AG04450 (cell line): ENCODE measurements at places on chromosomes 6 and 20.

DNA sequence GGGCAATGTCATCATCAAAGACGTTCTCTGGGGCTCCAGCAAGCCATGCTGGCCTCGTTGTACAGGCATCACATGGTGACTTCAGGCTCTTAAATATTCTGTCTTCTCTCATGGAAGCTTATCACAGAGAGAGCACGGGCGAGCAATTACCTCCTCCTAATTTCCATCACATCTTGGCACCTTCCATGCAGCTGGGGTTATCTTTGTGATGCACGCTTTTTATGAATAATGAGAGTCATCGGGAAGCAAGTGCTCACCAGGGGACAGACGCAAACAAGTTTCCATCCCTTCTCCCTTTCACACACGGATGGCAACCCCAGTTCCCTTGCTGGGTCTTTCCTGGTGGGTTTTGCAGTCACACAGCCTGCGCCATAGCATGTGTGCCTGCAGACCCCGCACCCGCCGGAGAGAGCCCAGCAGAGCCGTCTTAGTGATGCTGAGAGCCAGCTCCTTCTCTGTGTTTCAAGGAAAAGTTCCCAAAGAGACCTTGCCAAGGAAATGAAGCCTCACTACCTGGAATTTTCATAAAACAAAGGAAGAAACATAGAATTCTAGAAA, 116.3 kb upstream of the AFDN start:
- DNase-seq: no peak

DNA sequence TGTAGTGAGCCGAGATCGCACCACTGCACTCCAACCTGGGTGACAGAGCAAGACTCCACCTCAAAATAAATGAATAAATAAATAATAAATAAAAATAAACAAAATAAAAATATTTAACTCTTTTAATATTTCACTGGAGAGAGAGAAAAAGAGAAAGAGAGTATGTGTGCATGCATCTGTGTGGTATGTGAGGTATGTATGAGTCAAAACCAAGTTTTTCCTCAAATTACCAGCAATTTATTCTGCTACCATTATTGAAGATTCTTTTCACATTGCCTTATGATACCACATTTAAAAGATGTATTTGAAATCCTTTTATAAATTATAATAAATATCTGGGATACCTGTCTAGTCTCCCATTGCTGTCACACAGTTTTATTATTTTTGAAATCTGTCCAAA, 122.1 kb downstream of the CD164 start:
- peak; percentile 8 for DNase-seq

GRCh38 chr20:24742436-24742835, 206.6 kb upstream of the CST7 start:
- DNase-seq: no peak

DNA sequence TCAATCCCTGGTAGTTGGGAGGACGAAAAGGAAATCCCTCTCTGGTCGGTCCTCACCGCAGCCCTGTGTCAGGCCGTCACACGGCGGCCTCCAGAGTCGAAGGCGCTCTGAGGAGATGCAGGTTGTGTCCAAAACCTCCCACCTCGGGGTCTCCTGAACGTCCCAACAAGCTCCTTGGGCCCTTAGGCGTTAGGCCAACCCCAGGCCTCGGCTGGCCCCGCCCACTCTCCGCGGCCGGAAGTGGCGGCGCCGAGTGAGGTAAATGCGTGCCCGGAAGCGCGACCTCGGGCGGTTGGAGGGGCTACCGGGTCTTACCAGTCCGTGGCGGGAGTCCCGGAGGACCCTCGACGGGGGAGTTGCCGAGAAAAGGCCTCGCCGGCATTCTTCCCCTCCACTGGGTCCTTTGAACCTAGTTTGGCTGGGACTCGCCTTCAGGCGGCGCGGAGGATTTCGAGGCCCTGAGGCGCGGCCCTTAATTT, at the start of gene TDRD6:
TSS of gene TDRD6 (plus strand) at position 267 of the 479 bp plus-strand sequence. CDS start 244 bp downstream, outside the sequence.
- DNase-seq: no peak

DNA sequence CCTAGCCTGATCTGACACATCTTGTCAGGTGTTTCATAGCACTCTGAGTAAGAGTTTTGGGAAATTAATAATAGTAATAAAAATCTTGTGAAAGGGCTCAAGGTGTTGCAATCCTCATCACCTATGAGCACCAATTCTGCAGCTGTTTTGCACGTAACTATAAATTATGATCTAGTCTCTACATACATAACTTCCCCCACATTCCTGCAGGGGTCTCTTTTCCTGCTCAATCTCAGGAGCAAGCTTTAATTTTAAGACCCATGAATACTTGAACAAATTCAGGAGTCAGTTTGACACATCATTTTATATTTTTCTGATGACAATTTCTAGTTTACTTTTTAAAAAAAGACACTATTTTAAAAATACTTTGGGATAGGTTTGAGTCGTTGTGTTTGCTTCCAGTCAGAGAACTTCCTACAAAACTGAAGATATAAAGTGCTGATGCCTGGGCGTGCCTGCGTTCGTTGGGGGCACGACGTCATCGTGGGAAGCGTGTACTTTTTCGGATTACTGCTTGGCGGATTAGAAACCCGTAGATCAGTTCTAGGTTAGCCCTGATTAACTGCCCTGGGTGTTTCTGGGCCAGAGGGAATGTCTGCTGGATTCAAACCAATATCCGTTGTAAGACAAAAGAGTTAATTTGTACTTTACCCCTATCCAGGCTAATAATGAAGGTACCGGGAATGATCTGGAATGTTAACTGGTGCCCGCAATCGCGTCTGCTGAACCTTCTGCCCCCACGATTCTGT, 1.0 kb upstream of the E2F3 start:
- no peak for DNase-seq

DNA sequence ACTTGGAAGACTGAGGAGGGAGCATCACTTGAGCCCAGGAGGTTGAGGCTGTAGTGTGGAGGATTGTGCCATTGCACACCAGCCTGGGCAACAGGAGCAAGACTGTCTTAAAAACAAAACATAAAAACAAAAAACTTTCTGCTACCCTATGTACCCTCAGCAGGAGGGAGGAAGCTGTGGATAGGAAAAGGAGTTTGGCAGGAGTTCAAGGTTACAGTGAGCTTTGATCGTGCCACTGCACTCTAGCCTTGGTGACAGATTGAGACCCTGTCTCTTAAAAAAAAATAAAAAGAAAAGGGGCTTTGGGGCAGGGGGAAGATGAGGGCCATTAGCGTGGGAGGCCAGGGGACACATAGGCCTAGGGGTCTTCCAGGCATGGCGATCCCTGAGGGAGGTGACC, 135.7 kb downstream of the DHX35 start:
- no peak for DNase-seq

GRCh38 chr20:6714279-6714711, 53.2 kb upstream of the BMP2 start:
- DNase-seq: no peak

GRCh38 chr20:11227602-11228001, 553.8 kb upstream of the JAG1 start:
- no peak for DNase-seq

- DNase-seq: no peak
Measured at GRCh38 chr20:32357375-32357868, 709 bp upstream of the ASXL1 start.

DNA sequence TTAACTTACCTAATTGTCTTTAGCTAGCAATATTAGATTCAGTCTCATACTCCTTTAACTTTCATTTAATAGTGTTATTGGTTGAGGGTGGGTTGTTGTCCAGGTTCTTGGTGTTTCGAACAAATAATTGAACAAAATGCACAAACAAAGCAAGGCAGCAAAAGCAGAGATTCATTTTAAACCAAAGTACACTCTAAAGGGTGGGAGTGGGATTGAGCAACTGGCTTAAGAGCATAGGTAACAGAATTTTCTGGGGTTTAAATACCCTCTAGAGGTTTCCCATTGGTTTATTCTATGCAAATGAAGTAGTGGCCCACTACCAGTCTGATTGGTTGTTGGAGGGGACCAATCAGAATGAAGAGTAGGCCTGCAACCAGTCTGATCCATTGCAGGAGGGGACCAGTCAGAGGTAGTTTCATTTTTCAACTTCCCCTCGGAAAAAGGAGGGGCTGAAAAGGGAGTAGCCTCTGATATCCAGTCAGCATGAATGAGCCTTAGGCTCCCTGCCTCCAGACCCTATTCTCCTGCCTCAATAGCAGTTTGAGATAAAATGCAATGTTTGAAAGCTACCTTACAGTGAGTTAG, 26.3 kb upstream of the RAB23 start:
- no peak for DNase-seq

DNA sequence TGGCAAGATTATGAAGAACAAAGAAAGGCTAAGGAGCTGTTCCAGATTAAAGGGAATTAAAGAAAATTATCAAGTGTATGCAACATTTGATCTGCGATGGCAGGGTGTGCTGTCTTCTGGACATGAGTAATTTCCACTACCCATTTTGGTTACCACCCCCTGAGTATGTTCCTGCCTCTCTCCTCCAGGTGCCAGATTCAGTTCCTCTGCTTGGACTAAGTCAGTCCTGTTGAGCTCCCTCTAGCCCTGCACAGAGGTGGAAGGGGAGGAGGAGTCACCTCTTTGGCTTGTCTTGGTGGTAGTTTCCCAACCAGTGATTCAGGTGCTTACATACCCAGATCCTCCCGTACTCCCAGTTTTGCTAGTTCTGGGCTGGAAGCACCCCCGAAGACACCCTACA, 22.2 kb upstream of the SNRPB2 start:
- no peak for DNase-seq

- DNase-seq: no peak
Measured at GRCh38 chr6:1381481-1382330, 7.7 kb upstream of the FOXF2 start.

- DNase-seq: no peak
Measured at GRCh38 chr20:14313341-14314020, 23.9 kb downstream of the FLRT3 start.

DNA sequence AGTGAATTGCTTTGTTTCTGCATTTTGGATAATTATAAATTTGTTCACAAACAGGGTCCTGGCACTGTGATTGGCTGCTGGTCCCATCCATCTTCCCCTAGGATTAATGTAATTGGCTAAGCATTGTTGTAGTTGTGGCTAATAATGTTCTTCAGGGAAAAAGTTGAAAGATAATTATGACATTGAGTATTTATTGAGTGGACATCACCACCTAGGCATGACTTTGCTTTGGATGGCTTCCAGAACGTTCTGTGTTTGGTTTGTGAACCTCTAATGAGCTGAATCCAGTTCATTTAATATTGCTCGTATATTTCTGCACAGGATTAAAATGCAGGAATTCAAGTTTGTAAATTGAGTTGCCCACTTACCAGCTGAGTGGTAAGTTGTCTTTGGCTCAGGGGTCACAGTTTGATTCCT, 55.1 kb downstream of the ARID1B start:
- no peak for DNase-seq

DNA sequence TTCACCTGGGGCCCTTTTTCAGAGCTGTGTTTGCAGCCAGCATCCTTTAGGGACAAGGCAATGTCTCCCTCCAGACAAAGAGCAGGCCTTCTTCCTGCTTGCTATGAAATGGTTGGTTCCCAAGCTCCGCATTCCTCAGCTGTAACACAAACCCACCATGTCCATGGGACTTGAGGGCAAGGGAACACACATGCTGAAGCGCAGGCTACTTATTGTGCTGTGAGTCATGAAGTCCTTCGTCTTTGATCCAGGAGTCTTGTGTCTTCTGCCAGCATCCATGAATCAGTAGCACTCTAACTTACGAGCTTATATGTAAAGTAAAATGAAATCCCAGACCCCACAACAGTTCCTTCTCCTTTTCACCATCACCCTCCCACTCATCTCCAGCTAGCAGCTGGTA, 59.0 kb downstream of the ANKRD60 start:
- no peak for DNase-seq

GRCh38 chr6:88403486-88403885, 237.3 kb upstream of the CNR1 start:
- no peak for DNase-seq

DNA sequence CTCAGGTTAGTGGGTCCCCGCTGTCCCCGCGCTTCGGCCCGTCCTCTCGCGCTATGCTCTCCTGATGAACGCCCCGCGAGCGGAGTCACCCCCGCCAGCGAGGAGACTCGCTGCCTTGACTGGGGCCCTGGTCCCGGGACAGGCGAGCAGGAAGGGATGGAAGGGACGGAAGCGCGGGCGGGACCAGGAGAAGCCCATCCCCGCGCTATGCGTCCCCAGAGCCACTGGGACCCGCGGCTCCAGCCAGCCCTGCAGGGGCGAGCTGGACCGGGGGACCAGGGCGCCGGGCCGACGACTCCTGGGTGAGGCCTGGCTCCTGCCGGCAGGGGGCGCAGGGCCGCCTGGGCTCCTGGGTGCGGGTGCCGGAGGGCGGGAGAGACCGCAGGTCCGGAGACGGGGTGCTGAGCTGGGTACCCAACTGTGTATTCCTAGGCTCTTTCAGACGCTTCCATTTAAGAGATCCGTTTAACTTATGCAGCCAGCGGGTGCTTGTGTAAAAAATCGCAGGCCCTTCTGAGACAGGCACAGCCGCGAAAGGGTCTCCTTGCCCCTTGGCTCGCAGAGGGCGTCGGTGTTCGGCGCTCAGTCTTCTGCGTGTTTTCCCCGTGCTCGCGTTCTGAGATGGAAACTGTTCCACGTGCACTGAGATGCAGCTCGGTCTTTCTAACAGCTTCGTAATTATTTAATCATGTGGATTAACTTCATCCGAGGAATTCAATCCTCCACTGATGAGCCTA, 580 bp upstream of the SYCP2 start:
- no peak for DNase-seq

GRCh38 chr6:17207281-17207680, 73.9 kb upstream of the RBM24 start:
- DNase-seq: peak; percentile 23

GRCh38 chr6:104509355-104509754, 350.4 kb downstream of the HACE1 start:
- no peak for DNase-seq

- DNase-seq: no peak
Measured at GRCh38 chr6:143429970-143430369, 20.5 kb downstream of the ADAT2 start.

DNA sequence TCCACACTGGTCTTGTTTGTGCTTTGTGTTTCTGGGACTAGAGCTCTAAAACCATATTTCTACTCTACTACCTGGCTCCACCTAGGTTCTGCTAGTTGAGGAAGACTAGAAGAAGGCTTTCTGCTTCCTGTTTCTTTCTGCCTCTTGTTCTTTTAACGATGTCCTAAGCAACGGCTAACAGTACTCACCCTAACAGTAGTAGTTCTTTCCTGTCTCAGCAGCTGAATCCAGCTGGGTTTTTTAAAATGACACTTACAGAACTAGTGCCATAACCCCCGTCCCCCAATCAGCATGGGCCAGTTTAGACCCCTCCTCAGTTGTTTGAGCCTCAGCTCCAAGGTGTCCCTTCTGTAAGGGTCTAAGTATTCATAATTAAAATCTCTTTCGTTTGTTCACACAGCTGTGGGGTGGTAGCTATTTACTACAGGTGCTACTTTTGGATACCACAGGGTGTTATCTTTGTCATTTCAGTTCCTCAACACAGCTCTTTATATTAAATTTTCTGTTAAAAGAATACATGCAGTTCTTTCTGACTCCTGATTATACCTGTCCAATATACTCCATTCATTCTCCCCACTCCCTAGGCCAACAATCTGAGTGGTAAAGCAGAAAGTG, 790.2 kb downstream of the DHX35 start:
- DNase-seq: no peak

GRCh38 chr20:63060057-63060991, 53.6 kb upstream of the BHLHE23 start:
- no peak for DNase-seq

- no peak for DNase-seq
Measured at GRCh38 chr6:74826263-74826662, 379.6 kb downstream of the COL12A1 start.
